CD8-positive, alpha-beta memory T cell (primary cell): ENCODE measurements at places on chromosomes 6 and 20. TPM values are rescaled to one million over a fixed set of nuclear protein-coding genes. Genes with fewer than 3 reads are reported as not detected.
A peak's percentile ranks its signal among the peaks of the same experiment; 100 is the strongest.

DNA sequence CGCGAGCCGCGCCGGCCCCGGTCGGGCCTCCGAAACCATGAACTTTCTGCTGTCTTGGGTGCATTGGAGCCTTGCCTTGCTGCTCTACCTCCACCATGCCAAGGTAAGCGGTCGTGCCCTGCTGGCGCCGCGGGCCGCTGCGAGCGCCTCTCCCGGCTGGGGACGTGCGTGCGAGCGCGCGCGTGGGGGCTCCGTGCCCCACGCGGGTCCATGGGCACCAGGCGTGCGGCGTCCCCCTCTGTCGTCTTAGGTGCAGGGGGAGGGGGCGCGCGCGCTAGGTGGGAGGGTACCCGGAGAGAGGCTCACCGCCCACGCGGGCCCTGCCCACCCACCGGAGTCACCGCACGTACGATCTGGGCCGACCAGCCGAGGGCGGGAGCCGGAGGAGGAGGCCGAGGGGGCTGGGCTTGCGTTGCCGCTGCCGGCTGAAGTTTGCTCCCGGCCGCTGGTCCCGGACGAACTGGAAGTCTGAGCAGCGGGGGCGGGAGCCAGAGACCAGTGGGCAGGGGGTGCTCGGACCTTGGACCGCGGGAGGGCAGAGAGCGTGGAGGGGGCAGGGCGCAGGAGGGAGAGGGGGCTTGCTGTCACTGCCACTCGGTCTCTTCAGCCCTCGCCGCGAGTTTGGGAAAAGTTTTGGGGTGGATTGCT, 1.3 kb downstream of the VEGFA start:
- DNase-seq: peak; percentile 64

- no peak for DNase-seq
These were observed 7.1 kb downstream of the NPEPL1 start for GRCh38 chr20:58699623-58700107.

The TRIM40 gene
- not detected for polyA plus RNA-seq

- no peak for DNase-seq
These were observed 40.5 kb downstream of the HMGN3 start for GRCh38 chr6:79193971-79194370.

- no peak for DNase-seq
These were observed at the start of gene RGS17 for GRCh38 chr6:153131037-153131981. RGS17 (minus strand) TSS chr6:153131282; CDS start chr6:153044018, 87,264 bp downstream.

The BPHL gene
- 6.5 TPM for polyA plus RNA-seq

DNA sequence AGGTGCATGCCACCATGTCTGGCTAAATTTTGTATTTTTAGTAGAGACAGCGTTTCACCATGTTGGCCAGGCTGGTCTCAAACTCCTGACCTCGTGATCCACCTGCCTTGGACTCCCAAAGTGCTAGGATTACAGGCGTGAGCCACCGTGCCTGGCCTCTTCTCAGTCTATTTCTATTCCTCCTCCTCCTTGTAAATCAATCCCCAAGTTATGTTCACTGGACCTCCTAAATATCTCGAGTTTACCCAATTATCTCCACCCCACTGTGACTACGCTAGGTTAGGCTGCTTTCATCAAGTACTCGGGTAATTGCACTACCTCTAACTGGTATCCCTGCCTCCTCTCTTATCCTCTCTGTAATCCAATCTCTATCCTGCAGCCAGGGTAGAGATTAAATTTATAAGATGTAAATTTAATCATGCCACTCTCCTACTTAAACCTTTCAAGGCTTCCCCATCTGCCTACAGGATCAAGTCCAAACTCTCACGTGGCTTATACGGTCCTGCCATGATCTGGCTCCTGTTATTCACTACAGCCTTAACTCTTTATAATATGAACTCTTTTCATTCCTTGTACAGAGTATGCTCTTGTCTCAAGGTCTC, 837 bp upstream of the MAD2L1BP start:
- DNase-seq: no peak

GRCh38 chr20:32057656-32058184, 5.7 kb downstream of the HCK start:
- no peak for DNase-seq

The TBC1D32 gene
- 2.7 TPM for polyA plus RNA-seq

GRCh38 chr20:33680686-33681085, 5.5 kb downstream of the E2F1 start:
- no peak for DNase-seq

DNA sequence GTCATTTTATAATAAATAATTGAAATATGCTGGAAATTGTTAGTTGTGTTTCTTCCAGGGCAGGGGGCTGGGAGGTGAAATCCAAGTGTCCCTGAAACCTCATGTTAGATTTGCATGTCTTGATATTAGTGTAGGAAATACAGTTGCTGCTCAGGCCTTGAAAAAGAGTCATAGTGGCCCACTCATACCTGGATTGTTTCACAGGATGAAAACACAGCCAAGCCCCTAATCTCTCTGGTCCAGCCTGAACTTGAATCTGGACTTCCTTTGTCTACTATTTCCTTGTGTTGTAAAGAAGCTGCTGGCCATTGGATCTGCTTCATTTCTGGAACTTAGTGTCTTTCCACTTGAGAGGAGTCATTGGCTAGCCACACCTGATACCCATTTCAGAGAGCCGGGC, 108.8 kb upstream of the JARID2 start:
- DNase-seq: no peak

GRCh38 chr6:149169761-149170511, 147.6 kb upstream of the TAB2 start:
- no peak for DNase-seq

DNA sequence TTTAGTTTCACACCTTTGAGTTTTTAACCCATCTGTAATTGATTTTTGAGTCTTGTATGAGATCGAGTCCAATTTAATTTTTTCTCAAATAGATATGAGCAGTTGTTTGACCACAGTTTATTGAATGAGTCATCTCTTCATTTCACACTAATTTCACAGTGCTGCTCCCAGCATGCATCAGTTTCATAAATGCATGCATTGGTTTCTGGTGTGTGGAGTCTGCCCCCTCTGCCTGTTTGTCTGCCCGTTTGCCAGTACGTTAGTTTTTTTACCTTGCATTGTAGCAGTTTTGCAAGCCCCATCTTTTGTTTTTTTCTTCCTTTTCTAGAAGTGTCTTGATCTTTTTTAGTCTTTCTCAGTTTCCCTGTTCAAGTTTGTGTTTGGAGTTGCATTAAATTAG, 11.9 kb downstream of the SLX4IP start:
- peak; percentile 12 for DNase-seq

The TRMT6 gene
- 14.6 TPM for polyA plus RNA-seq

- DNase-seq: no peak
These were observed 578 bp upstream of the PTGIS start for GRCh38 chr20:49568278-49569151.

DNA sequence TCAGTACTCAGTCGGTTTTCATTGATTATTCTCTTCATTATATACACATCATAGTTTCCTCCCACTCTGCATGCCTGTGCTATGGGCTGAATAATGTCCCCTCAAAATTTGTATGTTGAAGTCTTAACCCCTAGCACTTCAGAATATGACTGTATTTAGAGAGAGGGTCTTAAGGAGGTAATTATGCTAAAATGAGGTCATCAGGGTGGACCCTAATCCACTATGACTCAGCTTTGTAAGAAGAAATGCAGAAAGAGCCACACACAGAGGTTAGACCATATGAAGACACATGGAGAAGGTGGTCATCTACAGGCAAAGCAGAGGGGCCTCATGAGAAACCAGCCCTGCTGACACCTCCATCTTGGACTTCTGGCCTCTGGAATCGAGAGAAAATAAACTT, 15.8 kb downstream of the ABHD12 start:
- DNase-seq: no peak

GRCh38 chr20:52676283-52676995, 295.7 kb upstream of the TSHZ2 start:
- DNase-seq: no peak

- DNase-seq: no peak
These were observed 87.5 kb downstream of the CRYBG1 start for GRCh38 chr6:106448000-106448426.

- no peak for DNase-seq
These were observed 33.8 kb downstream of the CD40 start for GRCh38 chr20:46151936-46152335.

DNA sequence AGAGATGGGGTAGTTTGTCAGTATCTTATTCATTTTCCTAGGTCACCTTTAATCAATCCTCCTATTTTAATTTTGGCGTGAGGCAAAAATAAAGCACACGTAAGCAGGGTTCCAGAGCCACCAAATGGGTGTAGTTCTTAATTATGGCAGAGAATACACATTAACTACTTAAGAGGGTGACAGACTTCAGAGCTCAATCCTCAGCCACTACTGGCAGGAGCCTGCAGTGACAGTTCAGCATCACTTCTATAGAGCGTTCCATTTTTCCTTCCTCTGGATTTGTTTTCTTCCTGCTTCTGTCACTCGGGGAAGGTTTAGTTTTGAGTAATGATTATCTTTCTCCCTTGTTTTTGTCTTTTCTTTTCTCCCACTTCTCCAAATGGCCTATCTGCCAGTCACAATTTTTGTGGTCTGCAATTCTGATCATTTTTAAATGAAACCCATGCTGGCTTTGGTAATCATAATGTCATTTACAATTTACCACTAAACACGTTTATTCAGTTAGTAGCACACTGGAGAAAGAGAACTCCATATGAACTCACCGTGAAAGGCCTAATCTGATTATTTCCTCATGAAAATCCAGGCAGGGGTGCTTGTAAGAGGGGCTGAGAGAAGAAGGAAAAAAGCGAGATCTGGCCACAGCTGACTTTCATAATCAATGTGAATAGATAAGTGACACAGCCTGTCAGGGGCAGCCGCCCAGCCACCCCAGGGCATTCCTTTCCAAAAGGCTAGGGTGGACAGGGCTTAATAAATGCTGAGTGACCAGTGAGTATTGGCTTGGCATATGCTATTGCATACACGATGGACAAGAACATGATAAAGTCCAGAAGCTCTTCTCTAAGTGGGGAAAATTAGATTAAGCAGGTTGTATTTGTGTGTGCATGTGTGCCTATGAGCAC, 412.1 kb downstream of the PKHD1 start:
- no peak for DNase-seq

- no peak for DNase-seq
These were observed 189.3 kb downstream of the GRIK2 start for GRCh38 chr6:101582792-101583191.

The HRH3 gene
- not detected for polyA plus RNA-seq

- no peak for DNase-seq
These were observed 19.0 kb upstream of the TRDN start for GRCh38 chr6:123655521-123656306.

The CLPSL2 gene
- not detected for polyA plus RNA-seq

The SMOC2 gene
- not detected for polyA plus RNA-seq

The APOM gene
- 4.3 TPM for polyA plus RNA-seq

- DNase-seq: no peak
These were observed 150.8 kb downstream of the ASCC3 start for GRCh38 chr6:100730001-100730980.

GRCh38 chr6:166413491-166413951, 30.8 kb upstream of the MPC1 start:
- peak; percentile 66 for DNase-seq

The DCDC2 gene
- polyA plus RNA-seq: not detected

GRCh38 chr6:44771647-44772415, 384.3 kb downstream of the CDC5L start:
- DNase-seq: no peak

DNA sequence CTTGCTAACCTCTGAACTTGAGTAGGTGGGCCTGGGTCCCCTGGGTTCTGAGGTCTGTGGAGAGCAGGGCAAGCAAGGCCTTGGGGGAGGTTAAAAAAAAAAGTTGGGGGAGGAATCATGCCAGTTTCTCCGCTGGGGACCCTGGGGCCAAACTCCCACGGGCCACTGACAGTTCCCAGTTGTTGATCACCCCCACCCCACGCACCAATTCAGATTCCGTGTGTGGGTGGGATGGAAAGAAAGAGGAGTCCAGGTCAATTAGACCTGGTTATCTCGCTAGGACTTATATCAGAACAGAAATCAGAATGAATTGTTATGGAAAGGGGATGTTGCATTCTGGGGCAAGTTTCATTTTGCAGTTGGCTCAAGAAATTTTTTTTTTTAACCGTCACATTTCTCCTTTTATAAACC, 46.7 kb upstream of the SUPT3H start:
- no peak for DNase-seq

The PLN gene
- 0.49 TPM for polyA plus RNA-seq

The SH3BGRL2 gene
- 0.95 TPM for polyA plus RNA-seq

DNA sequence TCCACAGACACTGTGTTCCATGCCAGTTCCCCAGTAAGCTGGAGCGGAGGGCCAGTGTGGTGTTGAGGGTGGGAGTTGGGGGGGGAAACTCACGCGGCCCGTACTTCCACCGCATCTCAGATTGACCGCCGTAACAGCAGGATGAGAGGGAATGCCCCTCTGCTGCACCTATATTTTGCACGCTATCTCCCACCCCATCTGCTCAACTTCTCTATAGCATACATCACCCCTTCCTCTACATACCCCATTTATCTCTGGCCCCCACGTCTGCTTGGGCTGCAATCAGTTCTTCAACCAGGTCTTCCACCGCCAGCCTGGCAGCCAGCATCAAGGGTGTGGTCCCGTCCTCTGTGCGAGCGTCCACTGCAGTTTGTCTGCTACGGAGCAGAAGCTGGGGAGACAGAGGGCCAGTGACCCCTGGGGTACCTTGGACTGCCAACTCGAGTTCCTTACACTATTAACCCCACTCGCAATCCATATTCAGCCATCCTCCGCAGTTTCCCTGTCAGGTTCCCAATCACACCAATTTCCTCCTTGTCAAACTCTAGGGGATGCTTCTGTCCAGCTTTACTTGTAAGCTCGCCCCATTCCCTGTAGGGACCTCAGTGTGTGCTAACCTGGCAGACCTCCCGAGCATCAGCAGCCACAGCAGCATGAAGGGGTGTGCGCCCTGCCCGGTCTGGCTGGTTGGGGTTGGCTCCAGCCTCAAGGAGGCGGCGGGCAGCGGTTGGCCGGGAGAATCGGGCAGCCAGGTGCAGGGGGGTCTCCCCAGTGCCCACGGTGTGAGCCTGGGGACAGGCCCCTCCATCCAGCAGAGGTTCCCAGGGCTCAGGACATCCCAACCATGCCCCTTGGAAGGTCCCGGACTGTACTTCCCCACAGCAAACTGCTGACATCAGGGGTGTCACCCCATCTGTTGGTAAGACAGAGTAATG, 4.5 kb upstream of the GPSM3 start:
- no peak for DNase-seq

DNA sequence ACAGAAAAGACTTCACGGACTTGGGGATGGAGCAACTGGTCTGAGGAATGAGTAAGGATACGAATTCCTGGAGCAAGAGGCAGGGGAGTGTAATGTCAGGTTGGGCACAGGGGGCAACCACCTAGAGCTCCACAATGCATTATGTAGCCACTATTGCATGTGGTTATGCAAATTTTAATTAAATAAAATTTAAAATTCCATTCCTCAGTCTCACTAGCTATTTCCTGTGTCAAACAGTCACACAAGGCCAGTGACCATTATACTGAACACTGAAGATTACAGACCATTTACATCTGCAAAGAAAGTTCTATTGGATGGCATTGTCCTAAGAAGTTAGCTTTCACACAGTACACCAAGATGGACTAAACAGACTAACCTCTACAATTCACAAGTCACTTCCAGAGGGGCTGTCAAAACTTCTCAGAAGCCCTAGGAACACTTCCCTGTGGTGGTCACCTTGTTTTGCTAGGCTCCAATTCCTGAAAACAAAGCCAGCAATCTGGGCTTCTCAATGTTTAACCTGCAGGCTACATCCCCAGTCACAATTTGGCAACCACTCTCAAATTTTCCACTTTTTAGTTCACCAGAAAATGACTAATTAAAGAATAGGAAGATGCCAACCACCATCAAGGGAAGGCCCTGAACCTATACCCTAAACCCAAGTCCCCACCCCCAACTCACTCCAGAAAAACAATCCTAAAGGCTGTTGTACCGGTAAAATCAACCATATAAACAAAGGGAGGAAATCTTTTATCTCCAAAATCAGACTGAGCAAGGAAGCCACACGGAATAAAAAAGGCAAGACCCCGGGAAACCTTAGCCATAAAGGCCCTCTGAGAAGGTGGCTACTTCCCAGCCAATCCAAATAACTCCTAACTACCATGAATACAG, 34.2 kb upstream of the C20orf203 start:
- no peak for DNase-seq

The GABRR1 gene
- not detected for polyA plus RNA-seq
